HFFc6 (cell line): ENCODE measurements at places on chromosomes 7 and 10. TPM values are rescaled to one million over a fixed set of nuclear protein-coding genes. Genes with fewer than 3 reads are reported as not detected.

DNA sequence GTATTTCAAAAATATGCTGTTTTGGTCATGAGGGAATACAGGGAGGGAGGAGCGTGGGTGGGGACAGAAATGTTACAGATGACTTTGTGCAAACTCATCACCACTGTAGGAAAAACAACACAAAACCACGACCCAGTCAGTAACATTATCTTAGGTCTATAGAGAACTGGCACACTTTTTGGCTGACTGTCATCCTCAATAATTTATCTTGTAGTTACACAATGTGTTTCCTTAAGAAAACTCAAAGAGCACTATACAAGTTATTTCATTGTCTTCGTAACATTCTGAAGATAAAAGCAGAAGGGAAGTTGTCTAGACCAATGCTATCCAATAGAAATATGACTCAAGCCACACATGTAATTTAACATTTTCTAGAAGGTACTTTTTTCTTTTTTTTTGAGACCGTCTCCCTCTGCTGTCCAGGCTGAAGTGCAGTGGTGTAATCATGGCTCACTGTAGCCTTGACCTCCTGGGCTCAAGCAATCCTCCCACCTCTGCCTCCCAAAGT lies 16.9 kb upstream of the CDK14 start:
- peak; percentile 73 for DNase-seq

GRCh38 chr7:47553309-47553708 lies 28.6 kb downstream of the TNS3 start:
- peak; percentile 20 for DNase-seq

- DNase-seq, result no peak
These were observed 145.2 kb upstream of the ANK3 start for GRCh38 chr10:60534761-60535389.

DNA sequence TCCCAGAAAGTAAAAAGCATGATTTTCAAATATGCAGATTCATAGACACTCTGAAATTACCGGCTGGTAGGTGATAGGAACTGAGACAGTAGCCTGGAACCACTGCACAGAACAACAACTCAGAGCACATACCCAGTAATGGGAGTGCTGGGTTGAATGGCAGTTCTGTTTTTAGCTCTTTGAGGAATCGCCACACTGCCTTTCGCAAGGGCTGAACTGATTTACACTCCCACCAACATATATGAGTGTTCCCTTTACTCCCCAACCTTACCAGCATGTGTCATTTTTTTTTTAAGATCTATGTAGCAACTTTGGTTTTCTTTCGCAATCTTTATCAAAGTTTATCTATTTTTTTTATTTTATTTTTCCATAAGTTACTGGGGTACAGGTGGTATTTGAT lies 358.8 kb downstream of the CALN1 start:
- no peak for DNase-seq

DNA sequence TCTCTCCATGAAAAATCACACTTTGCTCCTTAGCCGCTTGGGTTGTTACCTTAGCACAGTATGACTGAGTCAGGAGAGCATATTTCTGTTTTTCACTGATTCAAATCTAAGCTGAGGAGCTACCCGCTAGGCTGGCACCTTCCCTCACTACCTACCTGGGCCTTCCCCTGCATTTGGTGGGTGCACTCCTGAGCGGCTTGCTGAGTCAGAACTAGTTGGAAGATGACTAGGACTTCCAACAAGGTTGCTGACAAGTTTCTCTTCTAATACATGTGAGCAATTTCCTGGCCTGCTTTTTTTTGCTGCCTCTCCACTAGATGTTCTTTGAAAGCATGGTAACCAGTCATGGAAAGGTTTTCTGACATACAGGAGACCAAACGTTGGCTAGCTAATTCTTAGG lies 43.8 kb upstream of the SEC61G start:
- peak; percentile 28 for DNase-seq

DNA sequence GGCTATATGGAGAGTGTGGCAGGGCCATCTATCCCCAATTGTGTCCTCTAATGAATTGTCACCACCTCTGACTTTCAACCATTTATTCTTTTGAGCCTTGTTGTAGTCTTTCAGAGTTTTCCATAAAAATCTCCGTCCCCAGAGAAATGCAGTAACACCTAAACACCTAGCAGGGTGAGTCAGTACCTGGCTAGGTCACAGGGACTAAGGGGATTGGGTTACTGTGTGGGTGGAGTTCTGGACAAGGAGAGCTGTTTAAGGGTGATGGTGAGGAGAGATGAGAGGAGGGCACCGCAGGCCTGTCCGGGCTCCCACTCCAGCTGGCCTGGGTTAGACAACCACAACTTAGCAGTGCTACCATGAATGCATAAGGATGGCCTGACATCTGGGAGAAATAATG lies 186.2 kb upstream of the LYZL1 start:
- no peak for DNase-seq

DNA sequence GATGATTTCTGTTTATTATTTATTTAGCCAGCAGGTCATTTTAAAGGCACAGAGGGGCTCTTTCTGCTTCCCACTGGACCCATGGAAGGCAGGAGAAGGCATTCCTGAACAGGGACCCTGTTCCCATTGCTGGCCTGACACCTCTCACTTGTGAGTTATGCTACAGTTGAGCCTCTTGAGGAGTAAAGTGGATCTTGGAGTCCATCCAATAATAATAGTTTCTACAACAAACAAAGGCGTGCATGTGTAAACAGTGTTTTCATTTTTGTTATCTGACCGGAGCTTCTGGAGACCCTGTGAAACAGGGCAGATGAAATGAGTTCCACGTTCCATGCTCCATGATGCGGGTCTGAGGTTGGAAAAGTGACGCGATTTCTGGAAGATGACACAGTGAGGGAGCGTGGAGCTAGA lies 127.3 kb upstream of the HABP2 start:
- DNase-seq, result peak; percentile 2

DNA sequence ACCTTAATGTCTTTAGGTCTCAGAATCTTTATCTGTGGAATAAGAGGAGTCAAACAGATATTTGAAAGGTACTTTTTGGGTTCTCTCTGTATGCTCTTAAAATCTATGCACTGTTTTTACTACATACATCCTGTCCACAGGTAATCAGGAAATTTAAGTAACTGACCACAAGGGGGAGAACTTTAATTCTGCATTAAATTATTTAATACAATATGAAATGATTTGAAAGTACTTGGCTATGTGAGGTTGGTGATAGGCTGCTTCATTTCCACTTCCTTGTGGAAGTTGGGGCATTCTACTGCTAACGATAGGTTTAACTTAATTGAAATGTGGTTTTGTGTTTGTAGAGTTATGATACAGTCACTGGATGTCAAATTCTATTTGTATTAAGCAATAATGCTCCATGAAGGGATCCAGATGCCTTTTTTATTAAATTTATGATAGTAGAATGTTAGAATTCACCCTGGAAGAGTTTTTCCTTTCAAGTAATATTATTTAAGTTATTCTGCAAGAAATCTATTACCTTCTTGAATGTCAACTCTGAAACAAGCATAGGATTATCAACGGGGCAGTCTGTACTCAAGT lies 6.0 kb downstream of the TEX47 start:
- DNase-seq, result peak; percentile 3

GRCh38 chr10:110613341-110613995 lies 30.7 kb upstream of the RBM20 start:
- DNase-seq, result no peak

DNA sequence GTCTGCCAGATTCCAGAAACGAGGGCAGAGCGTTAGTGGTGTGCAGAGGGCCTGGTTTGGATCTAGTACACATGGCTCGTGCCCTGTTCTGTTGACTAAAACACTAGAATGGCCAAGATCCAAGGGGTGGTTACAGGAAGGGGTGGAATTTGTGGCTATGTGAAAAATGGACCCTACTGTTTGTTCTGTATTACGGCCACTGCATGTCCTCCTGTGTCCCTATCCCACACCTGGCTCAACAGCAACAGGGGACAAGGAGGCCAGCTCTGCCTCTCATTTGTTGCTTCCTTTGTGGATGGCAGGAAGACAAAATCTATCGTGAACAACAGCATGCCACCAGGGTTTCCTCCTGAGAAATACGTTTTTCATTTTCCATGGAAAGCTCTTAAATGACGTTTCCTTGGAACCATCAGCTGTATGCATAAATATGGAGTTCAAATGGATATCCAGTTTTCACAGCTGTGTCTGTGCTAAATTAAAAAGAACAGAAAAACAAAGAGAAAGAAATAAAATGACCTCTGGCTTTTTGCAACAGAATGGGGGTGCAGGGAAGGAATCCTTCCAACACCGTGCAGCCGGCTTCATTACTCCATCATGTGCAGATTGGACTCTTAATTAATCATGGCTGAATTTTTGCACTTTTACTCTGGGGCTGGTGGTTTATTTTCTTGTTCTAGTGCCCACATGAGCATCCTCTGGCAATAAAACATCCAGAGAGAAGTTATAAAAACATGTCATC lies 318.9 kb downstream of the CXCL12 start:
- DNase-seq, result no peak

GRCh38 chr10:125985557-125986240 lies 89.3 kb downstream of the FANK1 start:
- no peak for DNase-seq

- DNase-seq, result peak; percentile 73
These were observed 17.5 kb upstream of the ANLN start for GRCh38 chr7:36372156-36372555.

GRCh38 chr7:122200888-122201287 lies 56.8 kb upstream of the AASS start:
- no peak for DNase-seq

DNA sequence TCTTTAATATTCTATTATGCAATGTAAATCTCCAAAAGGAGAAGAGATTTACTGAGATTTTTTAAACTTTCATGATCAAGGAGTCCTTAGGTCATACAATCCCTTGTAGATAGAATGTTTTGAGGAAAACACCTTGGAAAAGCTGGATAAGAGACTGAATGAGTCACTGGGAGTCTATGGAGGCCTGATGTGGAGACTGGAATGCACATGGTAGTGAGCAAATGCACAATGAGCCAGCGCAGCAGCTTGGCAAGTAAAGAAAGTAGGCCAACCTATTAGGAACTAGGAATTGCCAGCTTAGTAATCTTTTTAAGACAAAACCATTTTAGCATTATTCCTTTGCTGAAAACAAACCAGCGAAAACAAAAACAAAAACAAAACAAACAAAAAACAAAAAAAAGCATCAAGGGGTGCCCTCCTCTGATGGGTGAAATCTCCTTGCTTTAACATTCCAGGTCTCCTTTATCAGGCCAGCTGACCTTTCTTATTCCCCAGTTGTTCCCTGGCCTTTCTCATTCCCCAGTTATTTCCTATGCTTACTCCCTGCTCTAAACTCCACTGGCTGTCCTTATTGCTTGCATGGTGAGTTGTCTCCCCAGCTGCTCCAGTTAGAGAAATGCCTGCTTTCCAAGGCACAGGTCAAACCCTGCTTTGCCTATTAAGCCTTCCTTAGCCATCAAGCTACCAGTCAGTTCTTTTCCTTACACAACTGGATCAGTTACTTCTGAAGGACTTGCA lies 135.8 kb downstream of the PLCE1 start:
- DNase-seq, result peak; percentile 73

Gene FZD8
- total RNA-seq, result 0.24 to 1.3 TPM (median 0.83 TPM) in 3 replicates

Gene MMP21
- total RNA-seq, result not detected in 3 replicates

Gene LRRTM3
- not detected in 3 replicates for total RNA-seq

Gene IL6
- 21.3 to 48.3 TPM (median 24.7 TPM) in 3 replicates for total RNA-seq

Gene FAM25C
- total RNA-seq, result not detected in 3 replicates

Gene ZNF212
- total RNA-seq, result 6.3 to 9.3 TPM (median 7.1 TPM) in 3 replicates
